Omental fat pad (tissue), 4 donors: ENCODE measurements at places on chromosomes 7 and 10.

DNA sequence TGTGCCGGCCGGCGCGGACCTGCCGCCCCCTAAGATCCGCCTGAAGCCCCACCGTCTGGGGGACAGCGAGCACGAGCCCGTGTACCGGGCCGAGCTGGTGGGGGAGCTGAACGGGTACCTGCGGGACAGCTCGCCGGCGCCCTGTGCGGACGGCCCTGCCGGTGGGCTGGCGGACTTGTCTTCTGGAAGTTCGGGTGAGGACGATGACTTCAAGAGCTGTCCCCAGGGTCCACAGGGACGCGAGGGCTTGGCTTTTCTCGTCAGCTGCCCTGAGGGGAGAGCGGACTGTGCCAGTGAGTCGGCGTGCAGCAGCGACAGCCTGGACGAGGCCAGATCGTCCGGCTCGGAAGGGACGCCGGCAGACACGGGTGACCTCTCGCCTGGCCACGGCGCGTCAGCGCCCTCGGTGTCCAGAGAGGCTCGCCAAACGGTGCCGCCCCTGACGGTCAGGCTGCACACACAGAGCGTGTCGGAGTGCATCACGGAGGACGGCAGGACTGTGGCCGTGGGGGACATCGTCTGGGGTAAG lies 8.5 kb downstream of the PWWP2B start:
- DNase-seq, result no peak

GRCh38 chr10:28879875-28880682 lies 202.8 kb downstream of the BAMBI start:
- DNase-seq, result no peak

DNA sequence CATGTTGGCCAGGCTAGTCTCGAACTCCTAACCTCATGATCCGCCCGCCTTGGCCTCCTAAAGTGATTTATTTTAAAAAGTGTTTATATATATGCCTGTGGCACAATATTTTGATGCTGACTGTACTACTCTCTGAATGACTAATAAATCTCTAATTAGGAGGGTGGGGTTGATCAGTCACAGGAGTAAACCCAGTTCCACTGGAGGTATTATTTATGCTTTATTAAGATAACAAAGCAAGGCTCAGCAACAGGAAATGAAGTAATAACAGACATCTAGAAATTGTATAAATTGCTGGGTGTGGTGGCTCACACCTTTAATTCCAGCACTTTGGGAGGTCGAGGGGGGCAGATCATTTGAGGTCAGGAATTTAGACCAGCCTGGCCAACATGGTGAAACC lies 26.0 kb upstream of the MCU start:
- DNase-seq, result no peak

- DNase-seq, result no peak
These were observed 3.0 kb downstream of the COL1A2 start for GRCh38 chr7:94397722-94398121.

DNA sequence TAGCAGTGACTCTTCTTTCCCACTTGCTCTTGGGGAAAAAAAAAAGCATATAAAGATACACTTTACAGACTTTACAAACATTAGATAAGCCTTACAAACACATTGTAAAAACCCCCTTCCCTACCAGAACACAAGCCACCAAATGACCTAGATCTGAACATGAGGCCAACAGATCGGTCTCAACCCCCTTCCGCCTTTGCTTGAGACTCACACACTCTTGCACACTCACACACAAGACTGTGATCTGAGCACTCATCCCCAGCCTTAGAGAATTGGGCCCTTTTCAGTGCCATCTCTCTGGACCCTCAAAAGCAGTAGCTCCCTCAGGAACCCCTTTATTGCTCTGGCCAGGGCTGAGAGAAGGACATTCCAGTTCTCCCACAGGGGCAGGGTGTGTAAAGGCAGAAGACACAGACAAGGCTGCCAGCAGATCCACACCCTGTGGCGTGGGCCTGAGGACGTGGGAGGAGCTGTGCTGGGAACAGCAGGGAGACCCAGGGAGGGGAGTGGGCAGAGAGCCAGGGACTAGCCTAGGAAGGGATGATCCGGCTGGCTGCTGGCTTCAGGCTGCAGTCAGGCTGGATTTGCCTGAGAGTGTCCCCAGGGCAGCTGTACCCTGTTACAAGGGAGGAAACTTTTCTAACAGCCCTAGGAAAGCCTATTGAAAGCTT lies 206.7 kb downstream of the KIAA1217 start:
- peak; percentile 41 for DNase-seq

GRCh38 chr10:7274293-7274692 lies 136.5 kb downstream of the SFMBT2 start:
- DNase-seq, result no peak

- peak; percentile 77 for DNase-seq
These were observed at the start of gene ITGB8 for GRCh38 chr7:20330239-20330927. Gene ITGB8, plus strand, starts transcription at chr7:20330900. Its CDS starts 907 bp downstream, at chr7:20331807.
